ENCODE measurements at places on chromosomes 1 and 21.

DNA sequence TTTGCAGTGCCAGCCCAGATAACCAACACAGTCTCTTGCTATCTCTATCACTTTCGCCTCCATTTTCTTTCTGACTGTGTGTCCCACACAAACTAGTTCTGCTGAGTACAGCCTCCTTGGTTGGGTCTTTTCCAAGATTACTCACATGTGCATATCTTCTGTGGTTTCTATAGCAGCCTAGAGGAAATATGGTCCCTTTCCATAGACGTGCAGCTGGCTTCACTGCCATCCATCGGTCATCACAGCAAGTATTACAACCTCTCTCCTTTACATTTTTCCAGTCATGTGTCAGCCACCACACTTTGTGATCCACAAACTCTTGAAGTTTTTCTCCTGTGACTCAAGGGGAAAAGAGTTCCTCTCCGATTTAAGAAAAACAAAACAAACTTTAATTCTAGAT is 893.4 kb upstream of the ADGRL4 start:
- no peak for DNase-seq

- no peak for DNase-seq
These were observed 112.1 kb downstream of the HLCS start for GRCh38 chr21:36854391-36854790.

DNA sequence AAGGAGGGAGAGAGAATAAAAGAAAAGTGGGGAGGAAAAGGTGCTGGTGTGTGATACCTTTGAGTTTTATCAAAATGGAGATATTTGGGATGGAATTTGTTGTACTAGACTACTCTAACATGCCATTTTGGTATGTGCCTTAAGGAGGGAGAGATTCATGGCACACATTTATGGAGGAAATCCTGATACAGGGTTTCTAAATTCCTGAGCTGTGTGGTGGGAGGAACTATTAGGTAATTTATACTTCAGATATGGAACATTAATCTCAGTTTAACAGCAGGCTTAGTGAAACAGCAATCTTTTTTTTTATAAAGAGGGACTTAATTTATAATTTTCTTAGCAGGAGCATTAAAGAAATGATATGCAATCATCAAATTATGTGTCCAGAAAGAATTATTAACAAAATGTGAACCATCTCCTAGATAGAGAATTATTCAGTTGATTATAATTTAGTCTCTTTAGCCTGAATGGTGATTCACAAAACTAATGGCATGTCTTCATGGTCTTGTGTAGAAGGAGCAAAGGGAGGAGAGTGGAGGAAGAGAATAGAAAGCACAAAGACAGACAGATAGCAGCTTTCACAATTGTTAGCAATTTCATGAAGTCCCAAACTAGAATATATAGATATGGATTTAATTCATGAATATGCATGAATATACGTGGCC is 301.6 kb downstream of the HLX start:
- no peak for DNase-seq

DNA sequence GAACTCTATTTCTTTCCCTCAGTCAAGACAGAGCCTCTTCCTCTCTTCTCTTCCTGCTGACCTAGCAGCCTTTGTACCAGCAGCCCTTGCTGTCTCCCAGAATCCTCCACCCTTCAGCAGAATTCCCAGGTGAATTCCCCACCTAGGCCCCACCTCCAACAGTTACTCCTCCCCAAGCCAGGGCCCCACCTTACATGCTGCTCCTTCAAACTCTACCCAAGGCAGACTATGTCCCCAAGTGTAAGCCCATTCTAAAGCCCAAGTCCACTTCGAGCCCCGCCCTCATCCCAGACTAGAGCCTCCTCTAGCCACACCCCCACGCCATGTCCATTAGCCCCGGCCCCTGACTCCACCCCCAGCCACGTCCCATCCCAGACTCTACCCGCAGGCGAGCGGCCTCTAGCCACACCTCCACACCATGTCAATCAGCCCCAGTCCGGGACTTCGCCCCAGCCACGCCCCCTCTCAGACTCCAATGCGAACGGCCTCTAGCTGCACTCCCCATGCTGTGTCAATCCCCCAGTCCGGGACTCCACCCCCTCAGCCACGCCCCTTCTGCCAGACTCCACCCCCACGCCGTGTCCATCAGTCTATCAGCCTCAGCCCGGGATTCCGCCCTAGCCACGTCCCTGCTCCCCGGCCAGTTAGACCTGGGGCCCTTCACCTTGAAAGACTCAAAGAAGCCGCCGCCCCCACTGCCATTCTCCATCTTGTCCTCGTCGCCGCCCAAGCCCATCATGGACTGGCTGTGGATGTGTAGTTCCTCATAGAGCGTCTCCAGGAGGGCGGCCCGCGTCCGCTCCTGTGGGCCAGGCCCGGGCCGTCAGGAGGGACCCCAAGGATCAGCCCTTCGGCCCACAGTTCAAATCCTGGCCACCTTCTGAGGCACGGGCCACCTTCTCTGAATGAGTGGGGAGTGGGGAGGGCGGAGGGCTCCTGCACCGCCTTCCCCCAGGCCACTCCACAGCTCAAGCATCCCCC is 61.3 kb downstream of the RAP1GAP start:
- peak; percentile 46 for DNase-seq

DNA sequence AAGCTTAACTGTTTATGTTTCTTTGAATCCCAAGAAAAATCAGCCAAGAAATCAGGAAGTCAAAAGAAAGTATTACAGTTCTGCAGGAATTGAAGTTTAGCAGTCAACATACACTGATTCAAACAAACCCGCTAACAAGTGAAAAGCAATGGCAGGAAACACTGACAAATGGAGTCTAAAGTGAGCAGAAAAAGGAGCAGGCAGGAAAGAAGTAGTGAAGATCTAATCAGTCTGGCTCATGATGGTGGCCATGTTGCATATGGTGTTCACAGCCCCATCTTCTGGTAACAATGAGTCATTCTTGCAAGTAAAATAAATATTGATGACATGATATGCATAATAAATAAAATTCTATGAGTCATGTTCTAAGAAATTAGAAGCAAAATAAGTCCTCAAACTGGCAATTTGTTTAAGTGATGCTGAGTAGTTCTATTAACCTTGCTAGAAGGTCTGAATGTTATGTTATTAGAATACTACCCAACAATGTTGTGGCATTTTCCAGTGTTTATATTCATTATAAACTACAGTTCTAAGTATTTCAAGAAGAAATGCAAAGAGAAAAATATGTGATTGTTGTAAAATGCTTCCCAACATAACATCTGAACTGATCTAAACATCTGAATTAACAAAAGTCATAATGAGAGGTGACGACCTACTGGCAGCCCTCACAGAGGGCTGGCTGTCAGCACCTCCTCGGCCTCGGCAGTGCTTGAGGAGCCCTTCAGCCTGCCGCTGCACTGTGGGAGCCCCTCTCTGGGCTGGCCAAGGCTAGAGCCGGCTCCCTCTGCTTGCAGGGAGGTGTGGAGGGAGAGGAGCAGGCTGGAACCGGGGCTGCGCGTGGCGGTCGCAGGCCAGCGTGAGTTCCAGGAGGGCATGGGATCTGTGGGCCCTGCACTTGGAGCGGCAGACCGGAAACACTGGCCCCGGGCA is 5.7 kb upstream of the ACBD6 start:
- DNase-seq = no peak

DNA sequence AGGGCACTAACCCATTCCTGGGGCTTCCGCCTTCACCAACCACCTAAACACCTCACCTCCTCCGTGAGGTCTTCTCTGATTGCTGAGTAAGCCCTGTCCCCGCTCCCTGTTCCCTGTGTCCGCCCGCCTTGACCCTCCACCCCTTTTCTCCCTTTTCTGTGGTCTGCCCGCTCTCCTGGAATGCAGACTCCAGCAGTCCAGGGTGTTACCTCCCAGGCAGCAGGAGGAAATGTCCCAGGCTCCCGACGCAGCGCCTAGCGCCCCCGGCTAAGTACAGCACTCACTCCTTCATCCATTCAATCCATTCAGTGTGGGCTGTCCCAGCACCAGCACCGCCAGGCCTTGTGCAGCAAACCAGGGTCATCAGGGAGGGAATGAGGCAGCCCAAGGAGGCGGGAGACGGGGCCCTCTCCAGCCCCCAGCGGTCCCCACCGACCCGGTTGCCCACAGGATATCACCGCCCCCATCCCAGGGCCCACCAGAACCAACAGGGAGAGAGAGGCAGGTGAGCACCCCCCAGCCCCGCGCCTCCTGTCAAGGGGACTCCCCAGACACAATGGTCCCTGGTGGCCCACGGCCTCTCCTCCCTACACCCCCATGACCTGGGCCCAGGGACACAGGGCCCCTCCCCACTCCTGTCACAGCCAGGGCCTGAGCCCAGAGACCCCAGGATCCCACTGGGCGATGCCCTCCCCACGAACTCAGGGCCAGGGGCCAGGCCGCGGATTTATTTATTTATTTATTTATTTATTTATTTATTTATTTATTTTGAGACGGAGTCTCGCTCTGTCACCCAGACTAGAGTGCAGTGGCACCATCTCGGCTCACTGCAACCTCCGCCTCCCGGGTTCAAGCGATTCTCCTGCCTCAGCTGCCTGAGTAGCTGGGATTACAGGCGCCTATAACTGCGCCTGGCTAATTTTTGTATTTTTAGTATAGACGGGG is 10.2 kb downstream of the TNFRSF14 start:
- no peak for DNase-seq

DNA sequence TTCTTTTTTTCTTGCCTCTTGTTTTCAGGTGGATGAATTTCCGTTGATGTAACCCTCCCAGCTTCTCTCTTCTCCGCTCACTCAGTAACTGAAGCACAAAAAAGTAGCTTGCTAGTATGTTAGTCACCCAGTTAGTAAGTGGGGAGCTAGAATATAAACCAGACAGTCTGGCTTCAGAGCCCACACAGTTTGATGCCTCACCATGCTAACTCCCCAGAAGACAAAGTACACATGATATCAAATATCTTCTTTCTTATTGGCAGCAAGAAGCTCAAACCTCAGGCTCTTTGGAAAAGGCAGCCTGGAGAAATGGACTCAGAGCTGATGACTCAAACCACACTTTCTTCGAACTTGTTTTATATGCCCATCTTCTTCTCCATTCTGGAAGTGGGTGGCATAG is 187.5 kb upstream of the PLXNA2 start:
- DNase-seq = no peak

DNA sequence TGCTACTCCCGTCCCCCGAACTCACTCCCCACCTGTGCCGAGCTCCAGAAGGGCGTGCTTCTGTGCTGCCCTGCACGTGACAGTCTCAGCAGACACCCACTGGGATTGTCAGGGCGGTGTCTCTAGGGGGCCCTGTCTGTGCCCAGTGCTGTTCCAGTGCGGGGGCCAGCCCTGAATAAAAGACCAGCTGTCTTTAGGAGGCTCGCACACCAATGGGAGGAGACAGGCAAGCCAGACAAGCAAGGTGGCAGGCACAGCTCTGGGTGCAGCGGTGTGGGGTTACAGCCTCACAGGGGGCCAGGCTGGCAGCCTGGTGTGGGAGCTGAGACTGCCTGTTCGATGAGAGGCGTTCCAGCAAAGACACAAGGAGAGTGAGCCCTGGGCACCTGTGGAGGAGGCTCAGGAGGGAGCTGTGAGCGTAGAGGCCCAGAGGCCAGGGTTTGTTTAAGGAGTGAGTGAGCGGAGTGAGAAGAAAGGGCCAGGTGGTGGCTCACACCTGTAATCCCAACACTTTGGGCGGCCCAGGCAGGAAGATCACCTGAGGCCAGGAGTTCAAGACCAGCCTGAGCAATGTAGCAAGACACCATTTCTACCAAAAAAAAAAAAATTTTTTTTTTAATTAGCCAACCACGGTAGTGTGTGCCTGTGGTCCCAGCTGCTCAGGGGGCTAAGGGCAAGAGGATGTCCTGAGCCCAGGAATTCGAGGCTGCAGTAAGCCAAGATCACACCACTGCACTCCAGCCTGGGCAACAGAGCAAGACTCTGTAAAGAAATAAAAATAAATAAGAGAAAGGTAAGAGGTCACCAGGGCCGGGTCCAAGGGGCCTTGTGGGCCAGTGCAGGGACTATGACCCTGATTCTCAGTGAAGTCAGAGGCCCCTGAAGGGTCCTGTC is 48.2 kb upstream of the ARHGEF16 start:
- no peak for DNase-seq
